ENCODE measurements at places on chromosomes 2 and 18. TPM values are rescaled to one million over a fixed set of nuclear protein-coding genes. Genes with fewer than 3 reads are reported as not detected.

DNA sequence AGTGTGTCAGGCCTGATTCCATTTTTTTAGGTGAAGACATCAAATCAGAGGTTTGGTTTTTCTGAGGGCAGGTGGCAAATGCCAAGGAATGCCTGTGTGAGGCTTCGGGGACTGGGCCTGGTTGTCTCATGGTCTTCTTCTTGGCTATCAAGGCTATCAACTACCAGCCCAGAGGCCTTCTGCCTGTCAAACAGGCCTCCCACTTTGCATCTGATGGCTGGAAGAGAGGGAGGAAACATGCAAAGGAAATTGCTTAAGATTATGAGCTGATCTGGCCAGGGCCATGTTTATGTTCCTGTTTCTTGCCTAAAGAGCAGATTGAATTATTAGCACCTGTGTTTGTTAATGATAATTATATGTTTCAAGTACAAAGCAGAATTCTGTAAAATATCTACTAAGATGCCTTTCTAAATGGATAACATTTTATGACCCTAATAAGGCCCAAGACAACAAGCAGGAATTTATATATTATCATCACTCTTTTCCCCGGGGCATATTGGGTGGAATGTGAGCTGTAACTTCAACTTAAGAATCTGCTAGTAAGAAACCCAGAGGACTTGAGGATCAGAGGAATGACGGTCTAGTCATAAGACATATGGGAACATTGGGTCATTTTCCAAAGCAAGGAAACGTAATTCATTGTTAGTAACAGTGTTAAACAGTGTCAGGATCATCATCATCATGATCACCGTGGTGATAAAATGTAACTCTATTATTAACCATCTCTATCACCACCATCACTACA, 123.2 kb downstream of the LYPD6B start:
- H3K27ac ChIP-seq: no peak overlapping the region
- no peaks in the 10 kb centered on the region for H3K36me3 ChIP-seq
- H3K4me1 ChIP-seq: no peaks in the 10 kb centered on the region
- H3K4me3 ChIP-seq: no peak overlapping the region

ZSWIM2 gene
- not detected for total RNA-seq

DNA sequence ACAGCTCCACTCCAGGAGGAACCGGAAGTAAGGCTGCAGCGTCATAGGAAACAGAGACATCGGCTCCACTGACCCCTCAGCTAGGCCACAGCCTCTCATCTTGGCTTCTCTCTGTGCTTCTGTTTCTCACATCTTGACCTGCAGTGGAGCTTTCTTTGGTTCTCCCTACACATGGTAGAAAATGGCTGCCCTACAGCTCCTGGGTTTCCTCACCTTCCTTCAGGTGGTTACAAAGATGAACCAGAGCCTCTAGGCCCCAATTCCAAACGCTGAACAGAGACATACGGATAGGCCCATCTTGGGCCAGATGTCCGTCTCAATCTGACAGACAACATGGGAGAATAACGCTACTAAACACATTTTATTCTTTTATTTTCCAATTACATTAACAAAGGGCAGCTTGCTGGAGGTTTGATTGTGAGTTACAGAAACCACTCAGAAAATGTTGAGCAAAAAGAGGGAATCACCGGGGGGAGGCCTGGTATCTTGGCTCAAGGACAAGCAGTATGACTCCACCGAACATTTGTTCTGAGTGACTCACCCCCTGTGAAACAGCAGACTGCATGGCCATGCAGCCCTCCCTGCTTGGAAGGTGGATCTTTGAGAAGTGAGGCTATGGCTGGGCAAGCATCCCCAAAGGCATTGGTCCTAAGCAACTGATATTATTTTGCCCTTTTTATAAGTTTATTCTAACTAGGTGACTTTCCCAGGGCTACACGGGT, 303.5 kb downstream of the CDCA7 start:
- no peaks in the 10 kb centered on the region for H3K27me3 ChIP-seq
- peaks cover 15% of the 10 kb centered on the region for H3K4me1 ChIP-seq
- DNase-seq: peak; percentile 31
- H3K36me3 ChIP-seq: no peaks in the 10 kb centered on the region

DNA sequence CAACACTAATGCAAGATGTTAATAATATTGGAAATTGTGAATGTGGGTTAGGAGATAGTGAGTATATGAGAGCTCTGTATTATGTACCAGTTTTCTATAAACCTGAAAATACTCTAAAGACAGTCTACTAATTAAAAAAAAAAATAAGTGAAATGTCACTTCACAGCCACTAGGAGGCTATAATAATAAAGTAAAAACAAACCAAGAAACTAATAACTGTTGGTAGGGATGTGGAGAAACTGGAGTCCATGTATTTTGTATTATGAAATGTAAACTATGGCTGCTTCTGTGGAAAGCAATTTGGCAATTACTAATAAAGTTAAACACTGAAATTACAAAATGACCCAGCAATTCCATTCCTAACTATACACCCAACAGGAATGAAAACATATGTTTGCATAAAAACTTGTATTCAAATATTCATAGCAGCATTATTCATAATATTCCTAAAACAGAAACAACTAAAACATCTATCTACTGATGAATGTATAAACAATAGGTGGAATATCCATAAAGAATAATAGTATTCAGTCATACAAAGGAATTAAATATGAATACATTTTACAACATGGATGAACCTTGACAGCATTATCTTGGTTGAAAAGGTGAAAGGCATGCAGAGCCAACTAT, 36.2 kb downstream of the CCDC178 start:
- DNase-seq: no peak
- H3K36me3 ChIP-seq: no peaks in the 10 kb centered on the region
- H3K4me1 ChIP-seq: no peaks in the 10 kb centered on the region
- H3K4me3 ChIP-seq: no peak overlapping the region
- H3K27me3 ChIP-seq: no peaks in the 10 kb centered on the region

DNA sequence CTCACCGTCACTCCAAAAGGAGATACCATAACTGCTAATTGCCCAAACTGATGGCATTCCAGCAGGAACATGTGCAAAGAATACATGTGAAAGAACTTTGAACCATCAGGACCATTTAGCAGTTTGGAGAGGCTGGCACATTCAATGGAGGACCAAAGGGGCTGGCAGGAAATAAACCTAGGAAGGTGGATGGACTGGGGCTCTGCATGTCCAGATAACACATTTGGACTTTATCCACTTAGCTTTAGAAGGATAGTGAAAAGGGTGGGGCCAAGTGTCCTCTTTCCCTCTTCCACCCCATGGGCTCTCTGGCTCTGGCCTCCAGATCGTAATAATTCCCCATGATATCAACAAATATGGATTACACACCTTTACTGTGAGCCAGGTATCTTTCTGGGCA, 80.0 kb upstream of the STPG4 start:
- no peak overlapping the region for H3K4me3 ChIP-seq
- peaks cover 28% of the 10 kb centered on the region for H3K4me1 ChIP-seq
- no peak for DNase-seq
- H3K27me3 ChIP-seq: peaks cover 3% of the 10 kb centered on the region
- H3K27ac ChIP-seq: no peak overlapping the region

HOXD9 gene
- total RNA-seq: 0.75 TPM

SCN9A gene
- 5.2 TPM for total RNA-seq

DNA sequence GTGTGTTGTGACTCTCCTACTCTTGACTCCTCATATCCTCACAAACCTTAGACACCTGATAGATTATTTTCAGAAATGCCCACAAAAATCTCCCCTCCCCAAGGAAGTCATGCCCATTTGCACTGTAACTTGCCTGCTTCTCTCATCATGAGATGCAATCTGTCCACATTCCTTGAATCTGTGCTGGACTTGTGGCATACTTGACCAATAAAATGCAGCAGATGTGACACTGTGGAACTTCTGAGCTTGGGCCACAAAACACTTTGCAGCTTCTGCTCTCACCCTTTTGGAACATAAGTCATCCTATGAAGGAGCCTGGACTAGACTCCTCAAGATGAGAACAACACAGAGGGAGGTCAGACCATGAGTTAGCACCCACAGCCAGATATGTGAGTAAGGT, 4.4 kb upstream of the PID1 start:
- H3K27me3 ChIP-seq: peaks cover 2% of the 10 kb centered on the region
- H3K36me3 ChIP-seq: no peaks in the 10 kb centered on the region
- no peak for DNase-seq
- peaks cover 3% of the 10 kb centered on the region for H3K4me1 ChIP-seq
- no peak overlapping the region for H3K27ac ChIP-seq

DNA sequence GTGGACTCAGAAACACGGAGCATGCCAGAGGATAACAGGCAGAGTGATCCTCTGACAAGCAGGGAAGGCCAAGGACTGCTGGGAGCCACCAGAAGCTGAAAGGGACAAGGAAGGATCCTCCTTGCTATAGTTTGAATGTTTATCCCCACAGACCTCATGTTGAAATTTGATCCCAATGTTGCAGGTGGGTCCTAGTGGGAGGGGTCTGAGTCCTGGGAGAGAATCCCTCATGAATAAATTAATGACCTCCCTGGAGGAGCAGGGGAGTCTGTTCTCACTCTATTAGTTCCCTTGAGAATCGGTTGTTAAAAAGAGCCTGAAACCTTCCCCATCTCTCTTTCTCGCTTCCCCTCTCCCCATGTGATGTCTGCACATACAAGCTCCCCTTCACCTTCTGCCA, 124.4 kb downstream of the FBXO15 start:
- no peak overlapping the region for H3K27ac ChIP-seq
- no peak overlapping the region for H3K4me3 ChIP-seq
- no peaks in the 10 kb centered on the region for H3K4me1 ChIP-seq
- H3K36me3 ChIP-seq: no peaks in the 10 kb centered on the region

SETBP1 gene
- total RNA-seq: 20.5 TPM

DSG4 gene
- total RNA-seq: not detected

GREB1L gene
- total RNA-seq: 7.2 TPM

DNA sequence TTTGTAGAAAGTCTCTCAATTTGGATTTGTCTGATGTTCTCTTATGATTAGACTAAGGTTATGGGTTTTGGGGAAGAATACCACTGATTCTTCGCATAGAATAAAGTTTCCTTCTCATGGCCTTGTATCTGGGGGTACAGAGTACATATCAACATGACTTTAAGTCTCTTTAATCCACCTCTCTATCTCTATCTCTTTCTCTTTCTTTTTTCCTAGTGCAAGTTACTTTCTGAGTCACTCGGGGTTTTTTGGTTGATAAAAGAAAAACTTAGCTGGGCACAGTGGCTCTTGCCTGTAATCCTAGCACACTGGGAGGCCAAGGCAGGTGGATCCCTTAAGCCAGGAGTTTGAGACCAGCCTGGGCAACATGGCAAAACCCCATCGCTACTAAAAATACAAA, 100.1 kb upstream of the MAP4K3 start:
- H3K27ac ChIP-seq: no peak overlapping the region
- H3K4me1 ChIP-seq: no peaks in the 10 kb centered on the region
- no peak for DNase-seq

DNA sequence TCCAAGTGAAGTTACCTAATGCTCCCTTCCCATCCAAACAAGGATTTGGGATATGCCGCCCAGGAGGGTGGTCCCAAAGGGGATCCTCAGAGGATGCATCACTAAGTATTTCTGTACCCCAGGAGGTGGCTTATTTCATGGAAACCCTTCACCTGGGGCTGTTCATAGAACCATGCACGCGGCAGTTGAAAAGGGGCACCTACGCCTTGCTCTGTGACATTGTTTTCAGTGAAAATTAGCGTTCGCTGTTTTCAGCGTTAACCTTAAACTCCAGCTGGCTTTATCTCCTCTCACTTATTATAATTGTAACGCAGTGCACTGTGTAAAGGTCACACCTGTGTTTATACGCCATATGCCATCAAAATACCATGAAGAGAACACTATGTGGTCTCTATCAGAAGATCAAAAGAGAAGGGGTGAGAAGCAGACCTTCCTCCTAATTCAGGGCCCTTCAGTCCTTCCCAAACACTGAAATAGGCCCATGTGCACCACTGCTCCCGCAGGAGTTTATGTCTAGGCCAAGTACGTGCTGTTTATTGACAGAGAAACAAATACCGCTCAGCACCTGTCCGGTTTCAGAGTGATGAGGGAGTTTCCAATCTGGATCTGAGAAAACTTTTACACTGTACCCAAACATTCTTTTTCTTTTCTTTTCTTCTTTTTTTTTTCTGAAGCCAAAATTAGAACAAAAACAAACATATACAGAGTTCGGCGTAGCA, 162.1 kb downstream of the BCL2 start:
- DNase-seq: no peak
- H3K4me3 ChIP-seq: no peak overlapping the region
- H3K4me1 ChIP-seq: peaks cover 33% of the 10 kb centered on the region
- H3K27ac ChIP-seq: no peak overlapping the region

IL1RN gene
- 0.22 TPM for total RNA-seq

RRM2 gene
- total RNA-seq: 12.2 TPM

DNA sequence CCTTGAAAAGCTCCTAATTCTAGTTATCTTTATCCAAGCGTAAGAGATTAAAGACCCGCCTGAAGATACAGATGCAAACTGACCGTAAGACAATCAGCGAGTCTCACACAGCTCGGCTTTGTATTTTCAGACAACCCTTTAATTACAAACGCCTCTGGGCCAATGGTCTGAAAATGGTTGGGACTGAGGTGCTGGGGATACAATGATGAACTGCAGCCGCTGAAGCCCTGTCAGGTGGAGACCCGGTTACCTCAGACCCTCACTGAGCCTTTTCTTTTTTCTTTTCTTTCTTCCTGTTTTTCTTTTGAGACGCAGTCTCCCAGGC, 715 bp upstream of the CFAP36 start:
- H3K27me3 ChIP-seq: no peaks in the 10 kb centered on the region
- peaks cover 9% of the 10 kb centered on the region for H3K4me1 ChIP-seq
- peaks cover 2% of the 10 kb centered on the region for H3K36me3 ChIP-seq
- peak; percentile 16 for DNase-seq
- peak overlapping the region; percentile 70 for H3K4me3 ChIP-seq
